Uterus (tissue), 4 donors: ENCODE measurements at places on chromosomes 5 and 9.

- no peak for DNase-seq
- H3K27ac ChIP-seq, result peak overlapping the region; percentile 77
- H3K4me3 ChIP-seq, result peak overlapping the region; percentile 35
- no peaks in the 10 kb centered on the region for H3K4me1 ChIP-seq
- peaks cover 9% of the 10 kb centered on the region for H3K27me3 ChIP-seq
Observed at GRCh38 chr5:83474991-83475390, 3.4 kb downstream of the VCAN start.

DNA sequence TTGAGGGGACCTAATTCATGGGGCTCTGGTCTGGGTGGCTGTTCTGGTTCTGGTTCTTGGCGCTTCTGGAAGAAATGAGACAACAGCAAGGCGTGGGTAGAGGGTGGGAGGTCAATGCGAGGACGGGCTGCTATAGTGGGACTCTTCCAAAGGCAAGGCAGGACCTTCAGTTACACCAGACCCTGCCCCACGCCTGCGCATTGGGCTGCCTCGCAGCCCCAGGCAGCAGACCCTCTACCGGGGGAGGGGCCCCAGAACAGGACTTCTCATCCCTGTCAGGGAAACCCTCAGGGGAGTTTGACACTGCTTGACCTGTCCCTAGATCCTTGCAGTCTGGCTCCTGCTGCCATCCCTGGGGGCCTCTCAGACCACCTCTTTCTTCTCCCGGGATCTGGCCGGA lies 18.5 kb downstream of the CCDC69 start:
- no peaks in the 10 kb centered on the region for H3K36me3 ChIP-seq
- DNase-seq, result no peak
- no peak overlapping the region for H3K27ac ChIP-seq
- no peaks in the 10 kb centered on the region for H3K4me1 ChIP-seq
- no peaks in the 10 kb centered on the region for H3K27me3 ChIP-seq

DNA sequence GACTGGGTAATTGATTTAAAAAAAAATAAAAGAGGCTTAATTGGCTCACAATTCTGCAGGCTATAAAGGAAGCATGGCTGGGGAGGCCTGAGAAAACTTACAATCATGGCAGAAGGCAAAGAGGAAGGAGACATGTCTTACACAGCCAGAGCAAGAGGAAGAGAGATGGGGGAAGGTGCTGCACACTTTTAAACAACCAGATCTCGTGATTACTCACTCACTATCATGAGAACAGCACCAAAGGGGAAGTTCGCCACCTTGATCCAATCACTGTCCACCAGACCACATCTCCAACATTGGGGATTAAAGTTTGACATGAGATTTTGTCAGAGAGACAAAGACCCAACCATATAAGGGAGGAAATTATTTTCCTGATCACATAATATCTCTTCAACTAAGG lies 138.8 kb upstream of the NR4A3 start:
- no peak overlapping the region for H3K4me3 ChIP-seq
- DNase-seq, result no peak

DNA sequence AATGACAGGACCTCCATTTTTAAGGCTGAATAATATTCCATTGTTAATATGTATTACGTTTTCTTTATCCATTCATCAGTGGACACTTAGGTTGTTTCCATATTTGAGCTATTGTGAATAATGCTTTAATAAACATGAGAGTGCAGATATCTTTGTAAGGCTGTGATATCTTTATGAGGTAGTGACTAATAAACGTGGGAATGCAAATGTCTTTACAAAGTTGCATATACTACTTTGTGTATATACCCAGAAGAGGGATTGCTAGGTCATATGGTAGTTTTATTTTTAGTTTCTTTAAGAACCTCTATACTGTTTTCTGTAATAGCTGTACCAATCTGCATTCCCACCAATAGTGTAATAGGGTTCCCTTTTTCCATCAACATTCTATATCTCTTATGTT lies 148.7 kb downstream of the FOCAD start:
- no peaks in the 10 kb centered on the region for H3K27me3 ChIP-seq
- no peak overlapping the region for H3K4me3 ChIP-seq
- no peak overlapping the region for H3K27ac ChIP-seq
- DNase-seq, result no peak

GRCh38 chr5:136094189-136094912 lies 38.3 kb upstream of the SMAD5 start:
- no peak for DNase-seq
- no peak overlapping the region for H3K27ac ChIP-seq
- H3K27me3 ChIP-seq, result no peaks in the 10 kb centered on the region

- no peak overlapping the region for H3K27ac ChIP-seq
- no peaks in the 10 kb centered on the region for H3K27me3 ChIP-seq
- H3K4me1 ChIP-seq, result no peaks in the 10 kb centered on the region
- no peak overlapping the region for H3K4me3 ChIP-seq
- DNase-seq, result no peak
Observed at GRCh38 chr9:93606187-93606586, 29.8 kb downstream of the PHF2 start.

DNA sequence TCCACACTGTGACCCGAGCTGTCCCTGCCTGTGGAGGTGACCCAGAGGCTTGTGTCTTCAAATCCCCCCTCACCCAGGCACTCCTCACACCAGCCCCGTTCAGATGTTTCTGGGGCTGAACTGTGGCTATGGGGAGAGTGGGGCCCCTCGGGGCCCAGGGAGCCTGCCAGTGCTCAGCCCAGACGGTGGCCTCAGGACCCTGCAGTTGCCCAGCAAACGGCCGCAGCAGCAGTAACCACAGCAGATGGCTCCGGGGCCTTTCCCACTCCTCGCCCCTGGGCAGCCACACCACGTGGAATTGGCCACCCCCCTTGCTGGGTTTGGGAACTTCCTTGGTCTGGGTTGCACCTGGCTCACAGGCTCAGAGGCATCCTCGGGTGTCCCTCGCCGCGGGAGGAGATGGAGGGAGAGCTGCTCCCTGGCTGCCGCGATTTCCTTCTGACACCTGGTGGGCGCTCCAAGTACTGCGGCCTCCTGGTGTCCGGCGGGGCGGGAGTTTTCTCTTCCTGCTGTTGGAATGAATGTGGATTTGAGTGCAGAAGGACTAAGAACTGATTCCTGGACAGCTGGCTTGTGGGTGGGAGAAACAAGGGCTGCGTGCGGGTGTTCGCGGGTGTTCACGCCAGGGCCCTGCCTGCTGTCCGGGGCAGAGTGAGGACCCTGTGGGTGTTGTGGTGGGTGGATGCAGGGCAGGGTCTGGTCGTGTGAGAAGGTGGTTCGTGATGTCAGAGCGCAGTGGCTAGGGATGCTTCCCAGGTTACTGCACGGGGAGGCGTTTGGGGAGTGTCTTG lies 97.5 kb downstream of the COL5A1 start:
- H3K27me3 ChIP-seq, result no peaks in the 10 kb centered on the region
- H3K27ac ChIP-seq, result peak overlapping the region; percentile 41
- no peaks in the 10 kb centered on the region for H3K36me3 ChIP-seq
- peak; percentile 81 for DNase-seq
- H3K4me3 ChIP-seq, result no peak overlapping the region

GRCh38 chr5:80707645-80708044 lies 52.9 kb upstream of the DHFR start:
- H3K4me1 ChIP-seq, result no peaks in the 10 kb centered on the region
- no peaks in the 10 kb centered on the region for H3K36me3 ChIP-seq
- H3K27me3 ChIP-seq, result no peaks in the 10 kb centered on the region
- no peak for DNase-seq

GRCh38 chr5:57431759-57432158 lies 50.9 kb downstream of the ACTBL2 start:
- no peak overlapping the region for H3K4me3 ChIP-seq
- H3K4me1 ChIP-seq, result no peaks in the 10 kb centered on the region
- H3K27ac ChIP-seq, result no peak overlapping the region
- no peaks in the 10 kb centered on the region for H3K27me3 ChIP-seq
- no peaks in the 10 kb centered on the region for H3K36me3 ChIP-seq

- H3K27me3 ChIP-seq, result no peaks in the 10 kb centered on the region
- no peak overlapping the region for H3K27ac ChIP-seq
- no peak overlapping the region for H3K4me3 ChIP-seq
- no peaks in the 10 kb centered on the region for H3K4me1 ChIP-seq
- DNase-seq, result no peak
Observed at GRCh38 chr9:107087222-107087621, 195.9 kb upstream of the RAD23B start.

GRCh38 chr9:126419475-126419874 lies 92.8 kb downstream of the MVB12B start:
- H3K36me3 ChIP-seq, result no peaks in the 10 kb centered on the region
- no peaks in the 10 kb centered on the region for H3K4me1 ChIP-seq
- H3K27me3 ChIP-seq, result no peaks in the 10 kb centered on the region
- no peak overlapping the region for H3K27ac ChIP-seq
- DNase-seq, result no peak

- no peaks in the 10 kb centered on the region for H3K36me3 ChIP-seq
- no peak for DNase-seq
- no peaks in the 10 kb centered on the region for H3K4me1 ChIP-seq
Observed at GRCh38 chr9:84955155-84955554, 285.6 kb downstream of the NTRK2 start.

DNA sequence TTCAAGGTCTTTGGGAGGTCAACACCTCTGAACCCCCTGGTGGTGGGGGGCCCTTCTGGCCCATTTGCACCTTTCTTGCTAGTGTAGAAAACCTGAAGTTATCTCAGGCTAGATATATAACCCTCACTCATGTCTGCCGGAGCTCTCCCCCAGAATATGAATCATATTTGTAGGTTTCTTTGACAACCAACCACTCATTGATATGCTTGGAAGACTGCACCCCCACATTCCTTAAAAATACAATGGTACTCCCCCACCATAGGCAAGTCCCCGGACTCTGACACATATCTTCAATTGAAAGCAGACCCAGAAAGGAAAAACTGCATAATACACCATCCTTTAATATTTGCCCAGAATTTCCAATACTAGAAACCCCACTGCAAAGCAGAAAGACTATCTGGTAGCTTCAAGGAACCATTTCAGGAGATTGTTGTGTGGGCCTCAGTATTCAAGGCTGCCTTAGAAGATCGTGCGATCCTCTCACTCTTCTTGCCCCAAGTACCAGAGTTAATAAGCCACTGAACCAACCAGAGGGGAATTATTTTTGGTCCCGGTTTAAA lies 978 bp upstream of the UBE2B start:
- peaks cover 9% of the 10 kb centered on the region for H3K4me1 ChIP-seq
- H3K27ac ChIP-seq, result peak overlapping the region; percentile 96
- no peaks in the 10 kb centered on the region for H3K36me3 ChIP-seq
- H3K27me3 ChIP-seq, result no peaks in the 10 kb centered on the region
- DNase-seq, result no peak
- H3K4me3 ChIP-seq, result peak overlapping the region; percentile 77

GRCh38 chr5:10935536-10935935 lies 174.5 kb upstream of the DAP start:
- no peaks in the 10 kb centered on the region for H3K27me3 ChIP-seq
- H3K36me3 ChIP-seq, result no peaks in the 10 kb centered on the region
- H3K4me3 ChIP-seq, result no peak overlapping the region
- no peaks in the 10 kb centered on the region for H3K4me1 ChIP-seq
- DNase-seq, result no peak

GRCh38 chr5:9156282-9156681 lies 389.6 kb downstream of the SEMA5A start:
- no peak overlapping the region for H3K27ac ChIP-seq
- peak; percentile 45 for DNase-seq
- H3K4me1 ChIP-seq, result no peaks in the 10 kb centered on the region
- H3K4me3 ChIP-seq, result no peak overlapping the region
- no peaks in the 10 kb centered on the region for H3K36me3 ChIP-seq
- no peaks in the 10 kb centered on the region for H3K27me3 ChIP-seq

- no peak overlapping the region for H3K4me3 ChIP-seq
- no peaks in the 10 kb centered on the region for H3K36me3 ChIP-seq
- H3K27me3 ChIP-seq, result no peaks in the 10 kb centered on the region
- H3K4me1 ChIP-seq, result no peaks in the 10 kb centered on the region
Observed at GRCh38 chr9:136619742-136620440, 42.8 kb upstream of the EGFL7 start.

DNA sequence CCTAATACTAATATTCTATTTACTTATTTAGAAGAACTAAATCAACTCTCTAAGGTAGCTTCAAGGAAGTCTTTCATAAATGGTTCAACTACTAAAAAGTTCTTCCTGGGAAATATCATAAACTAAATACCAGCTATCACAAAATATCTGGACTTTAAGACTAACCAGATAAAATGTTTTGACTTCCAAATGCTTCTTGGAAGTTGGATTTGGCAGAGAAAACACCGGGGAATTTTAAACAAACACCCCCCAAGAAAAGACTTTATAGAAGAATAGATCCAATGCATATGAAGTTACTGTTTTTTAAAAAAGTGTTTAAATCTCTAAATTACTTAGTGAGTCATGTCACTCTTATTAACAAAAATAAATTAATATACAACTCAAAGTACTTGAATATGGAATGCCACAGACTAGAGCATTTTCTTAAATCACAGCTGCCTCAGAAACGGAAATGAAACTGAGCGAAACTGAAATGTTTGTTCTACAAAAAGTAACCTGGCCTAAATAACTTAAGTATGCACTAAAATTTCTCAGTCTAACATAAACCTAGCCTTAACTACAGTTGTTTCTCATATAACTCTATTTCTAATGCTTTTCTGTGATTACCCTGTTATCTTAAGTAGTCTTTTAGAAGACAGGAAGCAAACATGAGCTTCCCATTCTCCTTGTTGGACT lies 6.8 kb downstream of the ABCA1 start:
- no peaks in the 10 kb centered on the region for H3K4me1 ChIP-seq
- no peaks in the 10 kb centered on the region for H3K36me3 ChIP-seq
- no peak for DNase-seq
- H3K4me3 ChIP-seq, result no peak overlapping the region
- H3K27ac ChIP-seq, result peak overlapping the region; percentile 40

DNA sequence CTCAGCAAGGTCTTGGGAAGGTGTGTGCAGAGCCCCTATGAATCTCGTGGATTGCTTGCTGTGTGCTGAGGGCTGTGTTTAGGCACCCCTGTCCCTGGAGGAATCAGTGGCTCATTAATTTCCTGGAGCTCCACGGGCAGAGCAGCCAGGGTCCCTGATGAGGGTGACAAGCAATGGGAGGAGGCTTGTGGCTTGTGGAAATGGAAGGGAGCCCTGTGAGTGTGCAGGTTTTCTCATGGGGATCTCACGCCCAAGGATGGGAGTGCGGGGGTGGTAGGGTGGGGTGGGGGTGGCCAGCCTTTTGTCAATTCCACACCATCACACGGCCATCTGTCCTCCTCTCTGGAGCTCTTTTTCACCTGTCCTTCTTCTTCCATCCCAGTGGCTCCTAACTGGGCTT lies 25.3 kb downstream of the PHF2 start:
- H3K36me3 ChIP-seq, result no peaks in the 10 kb centered on the region
- DNase-seq, result no peak
- H3K4me3 ChIP-seq, result no peak overlapping the region
- H3K27me3 ChIP-seq, result no peaks in the 10 kb centered on the region
- H3K27ac ChIP-seq, result no peak overlapping the region

GRCh38 chr5:131282235-131282634 lies 18.4 kb downstream of the CDC42SE2 start:
- no peaks in the 10 kb centered on the region for H3K36me3 ChIP-seq
- no peaks in the 10 kb centered on the region for H3K27me3 ChIP-seq
- H3K27ac ChIP-seq, result no peak overlapping the region
- H3K4me1 ChIP-seq, result no peaks in the 10 kb centered on the region
- no peak for DNase-seq

GRCh38 chr5:3594510-3595005 lies 1.1 kb upstream of the IRX1 start:
- no peak overlapping the region for H3K27ac ChIP-seq
- no peak for DNase-seq
- H3K4me3 ChIP-seq, result no peak overlapping the region
